ENCODE measurements at places on chromosomes 3 and 15.

- DNase-seq: no peak
Measured at GRCh38 chr3:4508048-4508981, 15.2 kb downstream of the ITPR1 start.

GRCh38 chr15:95409626-95410310, 920.7 kb upstream of the NR2F2 start:
- no peak for DNase-seq

DNA sequence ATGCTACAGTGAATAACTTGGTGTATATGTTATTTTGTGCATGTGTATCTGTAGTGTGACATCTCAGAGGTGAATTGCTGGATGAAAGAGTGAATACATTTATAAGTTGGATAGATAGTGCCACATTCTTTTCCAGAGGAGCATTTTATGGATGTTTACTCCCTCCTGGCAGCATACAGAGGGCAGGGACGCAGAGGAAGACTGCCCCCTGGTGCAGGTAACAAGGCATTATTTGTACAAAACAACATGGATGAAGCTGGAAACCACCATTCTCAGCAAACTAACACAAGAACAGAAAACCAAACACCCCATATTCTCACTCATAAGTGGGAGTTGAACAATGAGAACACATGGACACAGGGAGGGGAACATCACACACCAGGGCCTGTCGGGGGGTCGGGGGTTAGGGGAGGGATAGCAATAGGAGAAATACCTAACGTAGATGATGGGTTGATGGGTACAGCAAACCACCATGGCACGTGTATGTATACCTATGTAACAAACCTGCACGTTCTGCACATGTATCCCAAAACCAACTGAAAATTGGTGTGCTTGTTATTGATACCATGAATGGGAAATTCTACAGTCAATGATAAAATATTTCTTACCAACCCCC, 57.9 kb upstream of the CTXND1 start:
- DNase-seq: peak; percentile 17

DNA sequence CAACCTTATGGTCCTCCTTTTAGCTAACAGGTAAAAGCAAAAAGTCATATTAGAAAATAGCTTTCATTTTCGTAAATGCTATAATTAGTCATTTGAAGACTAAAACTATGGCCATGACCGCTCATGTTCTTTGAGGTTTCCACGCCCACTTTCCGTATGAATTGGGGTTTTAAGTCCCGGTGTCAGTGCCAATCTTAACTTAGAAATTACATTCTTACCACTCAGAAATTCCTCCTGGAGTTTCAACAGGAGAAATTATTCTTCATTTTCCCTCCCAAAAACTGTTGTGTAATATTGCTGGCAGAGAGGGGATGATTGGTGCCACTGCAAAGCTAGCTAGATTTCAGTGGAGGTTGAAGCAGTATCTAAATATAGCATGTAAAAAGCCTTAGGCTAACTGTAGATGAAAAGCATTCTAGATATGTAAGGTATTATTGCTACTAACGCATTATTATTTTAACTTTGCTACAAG, 71.0 kb upstream of the MDFIC2 start:
- DNase-seq: no peak

DNA sequence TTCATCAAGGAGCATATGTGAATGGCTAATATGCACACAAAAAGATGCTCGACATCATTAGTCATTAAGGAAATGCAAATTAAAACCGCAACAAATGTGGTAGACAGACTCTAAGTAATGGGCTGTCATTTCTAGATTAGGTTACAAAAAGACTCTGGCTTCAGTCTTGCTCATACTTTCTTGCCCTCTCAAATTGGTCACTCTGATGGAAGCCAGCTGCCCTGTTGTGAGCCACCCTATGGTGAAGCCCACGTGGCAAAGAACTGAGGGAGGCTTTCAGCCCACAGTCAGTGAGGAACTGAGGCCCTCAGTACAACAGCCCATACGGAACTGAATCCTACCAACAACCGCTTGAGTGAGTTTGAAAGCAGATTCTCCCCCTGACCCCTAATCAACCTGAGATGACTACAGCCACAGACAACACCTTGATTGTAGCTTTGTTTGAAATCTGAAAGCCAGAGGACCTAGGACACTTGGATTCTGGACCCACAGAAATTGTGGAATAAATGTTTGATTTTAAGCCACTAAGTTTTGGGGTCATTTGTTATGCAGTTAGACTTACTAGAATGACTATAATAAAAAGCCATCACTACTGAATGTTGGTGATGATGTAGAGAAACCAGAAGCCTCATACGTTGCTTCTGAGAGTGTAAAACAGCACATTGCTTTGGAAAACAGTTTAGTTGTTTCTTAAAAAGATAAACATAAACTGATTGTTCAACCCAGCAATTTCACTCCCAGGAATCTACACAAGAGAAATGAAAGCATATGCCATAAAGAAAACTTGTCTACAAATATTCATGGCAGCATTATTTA, 45.7 kb downstream of the EHHADH start:
- no peak for DNase-seq

- no peak for DNase-seq
Measured at GRCh38 chr3:134448664-134449063, 37.1 kb downstream of the ANAPC13 start.

GRCh38 chr3:113894927-113895326, 52.9 kb upstream of the ZDHHC23 start:
- no peak for DNase-seq

GRCh38 chr3:195113048-195113447, 157.9 kb downstream of the XXYLT1 start:
- no peak for DNase-seq

GRCh38 chr15:90465930-90466567, 63.7 kb upstream of the CRTC3 start:
- no peak for DNase-seq

DNA sequence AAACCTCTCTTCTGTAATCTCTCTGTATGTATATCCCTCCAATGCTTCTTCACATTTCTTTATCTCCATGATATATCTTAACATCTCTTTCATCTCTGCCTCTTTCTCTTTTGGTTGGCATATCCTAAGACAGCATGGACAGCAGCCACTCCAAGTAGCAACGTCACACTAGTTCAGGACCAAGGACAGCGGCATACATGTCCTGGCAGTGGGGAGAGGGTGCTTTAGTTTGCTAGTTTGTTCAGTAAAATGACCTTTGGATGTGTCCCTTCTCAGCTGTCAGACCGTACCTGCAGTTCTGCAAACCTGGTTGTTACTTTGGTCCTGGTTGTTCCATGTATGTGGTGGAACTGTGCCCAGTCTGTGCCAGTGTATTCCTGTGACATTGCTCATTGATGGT, 225.6 kb upstream of the ROPN1 start:
- peak; percentile 61 for DNase-seq

DNA sequence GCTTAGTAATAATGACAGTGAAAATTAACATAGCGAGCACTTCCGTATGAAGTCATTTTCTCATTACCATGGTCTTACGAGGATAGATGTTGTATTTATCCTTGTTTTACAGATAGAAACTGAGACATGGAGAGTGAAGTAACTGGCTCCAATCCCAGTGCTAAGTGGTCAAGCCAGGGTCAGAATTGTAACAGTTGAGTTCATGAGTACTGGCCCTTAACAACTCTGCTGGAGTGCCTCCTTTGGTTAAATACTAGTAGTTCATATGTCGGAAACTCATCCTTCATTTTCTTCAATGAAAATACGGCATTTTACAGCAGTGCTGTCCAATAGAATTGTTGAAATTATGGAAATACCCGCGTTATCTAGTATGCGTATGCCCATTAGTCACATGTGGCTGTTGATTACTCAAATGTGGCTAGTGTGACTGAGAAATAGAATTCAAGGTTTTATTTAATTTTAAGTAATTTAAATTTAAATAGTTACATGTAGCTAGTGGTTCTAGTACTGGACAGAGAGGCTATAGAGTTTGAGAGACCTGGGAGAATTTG, 32.5 kb downstream of the FNDC3B start:
- no peak for DNase-seq

DNA sequence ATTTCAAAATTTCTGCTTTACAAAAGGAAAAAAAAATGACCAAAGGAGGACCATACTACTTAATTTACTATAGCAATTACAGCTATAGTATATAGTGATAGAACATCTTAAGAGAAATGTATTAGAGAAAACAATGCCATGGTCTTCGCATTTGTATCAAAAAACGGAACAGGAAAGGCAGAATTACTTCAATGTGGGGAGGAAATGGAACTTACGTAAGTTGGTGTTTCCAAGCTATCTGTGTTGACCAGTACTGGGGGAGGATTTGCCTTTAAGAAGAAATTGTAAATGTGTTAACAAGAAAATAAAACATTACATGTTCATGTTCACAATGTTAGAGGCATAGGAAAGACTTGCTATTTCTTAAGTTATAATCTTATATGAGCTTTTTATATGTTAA, 119.9 kb upstream of the MELTF start:
- no peak for DNase-seq
